ENCODE measurements at places on chromosomes 3 and 15.

GRCh38 chr3:158205994-158206393 is 96.1 kb downstream of the RSRC1 start:
- DNase-seq: no peak

DNA sequence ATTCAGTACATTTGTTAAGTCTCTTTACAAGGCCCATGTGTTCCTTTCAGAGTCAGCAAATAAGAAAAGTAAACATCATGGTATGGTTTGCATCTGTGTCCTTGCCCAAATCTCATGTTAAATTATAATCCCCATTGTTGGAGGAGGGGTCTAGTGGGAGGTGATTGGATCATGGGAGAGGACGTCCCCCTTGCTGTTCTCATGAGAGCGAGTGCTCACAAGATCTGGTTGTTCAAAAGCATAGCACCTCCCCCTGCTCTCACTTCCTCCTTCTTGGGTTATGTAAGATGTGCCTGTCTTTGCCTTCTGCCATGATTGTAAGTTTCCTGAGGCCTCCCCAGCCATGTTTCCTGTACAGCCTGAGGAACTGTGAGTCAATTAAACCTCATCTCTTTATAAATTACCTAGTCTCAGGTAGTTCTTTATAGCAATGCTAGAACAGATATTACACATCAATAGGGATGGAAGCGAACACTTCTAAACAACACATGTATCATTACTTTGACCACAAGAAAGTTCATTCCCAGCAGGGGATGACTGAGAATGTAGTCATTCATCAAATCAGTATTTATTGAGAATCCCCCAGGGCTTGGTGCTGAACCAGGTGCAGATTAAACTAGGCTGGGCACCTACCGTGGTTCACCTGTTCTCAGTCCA is 4.1 kb downstream of the EFCAB12 start:
- DNase-seq: no peak

DNA sequence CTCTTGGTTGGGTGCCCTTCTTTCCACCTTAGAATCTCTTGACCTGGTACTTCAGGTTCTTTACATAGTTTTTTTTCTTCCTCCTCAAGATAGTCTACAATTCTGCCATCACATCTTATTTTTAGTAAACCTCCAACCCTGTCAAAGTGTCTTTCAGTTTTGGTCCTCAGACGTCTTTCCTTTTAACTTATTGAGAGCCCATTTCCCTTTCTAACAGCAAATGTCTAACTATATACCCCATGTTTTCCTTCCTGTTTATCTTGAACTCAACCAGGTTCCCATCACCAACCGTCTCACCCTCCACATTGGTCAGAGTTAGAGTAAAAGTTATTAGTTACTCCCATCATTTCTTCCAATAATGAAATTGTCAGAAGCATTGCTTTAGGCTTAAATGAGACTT is 10.4 kb downstream of the KBTBD12 start:
- DNase-seq: no peak

DNA sequence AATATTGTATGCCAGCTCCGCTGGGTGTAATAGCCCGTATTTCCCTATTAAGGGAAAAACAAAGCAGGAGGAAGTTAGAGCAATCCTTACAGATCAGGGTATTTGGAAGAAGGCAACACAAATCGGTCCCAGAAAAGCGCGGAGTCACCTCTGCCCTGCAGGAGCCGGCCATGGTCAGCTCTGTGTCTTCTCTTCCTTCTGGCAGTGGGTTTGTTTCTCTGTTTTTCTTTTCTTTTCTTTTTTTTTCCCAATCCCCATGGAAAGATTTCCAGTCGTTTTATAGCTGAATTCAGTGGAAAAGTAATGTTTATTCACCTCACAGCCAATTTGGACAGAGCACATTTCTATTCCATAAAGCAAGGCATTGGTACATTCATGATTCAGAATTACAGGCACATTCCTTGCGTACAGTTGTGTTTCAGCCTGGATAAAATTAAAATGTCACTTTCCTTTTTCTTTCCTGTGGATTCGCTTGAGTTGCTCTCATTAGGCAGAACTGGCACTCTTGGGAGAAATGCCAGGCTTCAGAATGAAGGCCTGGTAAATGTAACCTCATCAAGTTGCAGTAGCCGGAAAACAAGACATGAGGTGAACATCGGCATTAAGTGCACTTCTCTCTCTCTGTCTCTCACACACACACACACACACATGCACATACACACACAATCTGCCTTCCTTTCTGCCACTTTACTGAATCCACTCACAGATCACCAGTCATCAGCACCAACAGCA is 204.5 kb upstream of the UBE2E1 start:
- no peak for DNase-seq

DNA sequence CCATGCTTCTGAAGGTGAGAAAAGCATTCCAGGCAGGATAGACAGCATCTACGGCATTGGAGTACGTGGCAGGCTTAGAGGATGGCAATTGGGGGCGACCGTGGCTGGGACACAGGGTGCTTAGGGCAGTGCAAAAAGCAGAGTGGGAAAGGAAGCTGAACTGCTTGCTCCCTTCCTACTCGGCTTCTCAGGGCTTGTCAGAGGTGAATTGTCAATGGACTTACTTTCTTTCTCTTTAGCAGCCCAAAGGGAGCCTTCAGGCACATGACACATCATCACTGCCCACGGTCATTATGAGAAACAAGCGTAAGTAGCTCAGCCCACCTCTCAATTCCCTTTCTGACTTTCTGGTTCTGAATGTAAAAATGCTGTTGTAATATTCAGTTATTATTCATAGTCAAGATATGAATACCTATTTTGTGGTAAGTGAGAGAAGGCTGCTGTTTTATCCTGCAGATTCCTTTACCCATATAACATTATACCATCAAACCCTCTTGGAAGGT is 84.3 kb downstream of the KLHL25 start:
- peak; percentile 16 for DNase-seq

- DNase-seq: no peak
Measured at GRCh38 chr3:50580683-50581458, 11.5 kb downstream of the HEMK1 start.

GRCh38 chr15:29034151-29034550 is 148.4 kb downstream of the APBA2 start:
- no peak for DNase-seq

GRCh38 chr3:142337994-142338393 is 109.8 kb downstream of the XRN1 start:
- no peak for DNase-seq

- DNase-seq: peak; percentile 33
Measured at GRCh38 chr15:40358471-40359353, 693 bp downstream of the DISP2 start.

- DNase-seq: no peak
Measured at GRCh38 chr3:171807806-171808205, 2.5 kb downstream of the PLD1 start.

GRCh38 chr3:51954105-51954504 is 1.1 kb upstream of the GPR62 start:
- no peak for DNase-seq

DNA sequence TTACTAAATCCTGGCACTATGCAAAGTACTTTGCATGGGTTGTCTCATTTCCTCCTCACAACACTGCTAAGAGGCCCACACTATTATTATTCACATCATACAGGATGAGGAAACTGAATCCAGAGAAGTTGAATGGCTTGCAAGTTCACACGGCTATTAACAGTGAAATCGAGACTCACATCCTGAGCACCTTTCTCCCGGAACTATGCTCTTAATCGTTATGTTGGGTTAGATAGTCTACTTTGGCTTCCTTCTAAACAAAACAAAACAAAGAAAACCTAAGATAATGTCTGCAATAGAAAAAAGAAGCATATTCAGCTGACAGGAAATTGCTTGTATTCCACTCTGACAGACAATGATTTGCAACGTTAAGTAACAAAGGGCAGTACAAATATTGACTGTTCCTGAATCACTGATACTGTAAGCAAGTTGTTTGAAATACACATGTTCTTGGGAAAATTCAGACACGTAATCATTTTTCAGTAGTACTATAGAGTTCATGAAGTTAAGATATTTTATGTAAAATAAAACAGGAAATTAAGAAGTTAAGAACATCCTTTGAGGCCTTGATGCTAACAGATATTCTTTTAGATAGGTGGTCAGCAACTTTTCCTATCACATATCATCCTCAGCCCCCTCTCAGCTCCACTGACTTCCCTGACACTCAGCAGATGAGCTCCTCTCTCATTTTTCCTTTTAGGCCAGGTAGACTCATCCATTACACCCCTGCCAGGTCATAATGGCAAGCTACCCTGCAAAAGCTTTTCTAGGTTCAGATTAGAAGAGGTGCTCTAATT is 40.7 kb downstream of the C2CD4B start:
- no peak for DNase-seq

DNA sequence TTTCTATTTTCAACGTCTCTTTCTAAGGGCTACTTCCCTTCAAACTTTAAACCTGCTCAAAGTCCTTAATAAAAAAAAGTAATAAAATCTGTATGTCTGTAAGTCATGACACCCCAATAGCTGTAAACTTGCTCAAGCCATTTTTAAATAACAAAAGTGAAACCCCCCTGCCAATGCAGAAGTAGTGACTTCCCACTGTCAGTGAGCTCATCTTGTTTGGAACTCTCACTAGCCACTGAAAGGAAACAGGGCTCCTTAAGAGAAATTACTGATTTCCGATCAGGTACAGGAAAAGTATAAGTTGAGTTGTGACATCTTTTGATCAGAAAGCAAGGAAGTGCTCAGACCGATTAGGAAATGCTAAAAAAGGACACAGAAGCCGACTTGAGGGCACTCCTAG is 27.6 kb upstream of the GPR171 start:
- no peak for DNase-seq

DNA sequence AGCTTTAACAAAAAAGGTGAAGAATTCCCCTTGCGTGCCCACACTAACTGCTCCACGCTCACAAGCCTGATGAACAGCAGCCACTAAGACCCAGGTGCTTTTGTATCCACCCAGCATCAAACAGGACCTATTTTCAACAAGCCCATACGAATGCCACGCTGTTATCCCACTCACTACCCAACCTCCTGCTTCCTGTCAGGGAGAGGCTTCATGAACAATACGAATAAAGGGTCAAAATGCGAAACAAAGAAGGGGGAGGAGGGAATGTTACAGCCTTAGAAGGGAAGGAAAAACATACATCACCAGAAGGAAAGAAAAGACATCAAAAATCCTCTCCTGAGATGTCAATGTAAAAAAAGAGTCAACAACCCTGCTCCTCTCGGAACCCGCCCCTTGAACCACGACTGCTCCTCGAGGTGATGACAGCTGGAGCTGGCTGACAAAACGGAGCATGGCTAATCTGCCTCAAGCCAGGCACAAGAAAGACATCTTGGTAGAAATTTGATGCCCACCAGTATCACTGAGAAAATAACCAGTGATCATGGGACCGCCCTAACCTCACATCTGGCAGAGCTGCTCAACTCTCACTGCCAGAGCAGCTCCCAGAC is 9.7 kb downstream of the ERC2 start:
- no peak for DNase-seq

GRCh38 chr3:37824954-37825328 is 36.7 kb upstream of the CTDSPL start:
- DNase-seq: no peak

DNA sequence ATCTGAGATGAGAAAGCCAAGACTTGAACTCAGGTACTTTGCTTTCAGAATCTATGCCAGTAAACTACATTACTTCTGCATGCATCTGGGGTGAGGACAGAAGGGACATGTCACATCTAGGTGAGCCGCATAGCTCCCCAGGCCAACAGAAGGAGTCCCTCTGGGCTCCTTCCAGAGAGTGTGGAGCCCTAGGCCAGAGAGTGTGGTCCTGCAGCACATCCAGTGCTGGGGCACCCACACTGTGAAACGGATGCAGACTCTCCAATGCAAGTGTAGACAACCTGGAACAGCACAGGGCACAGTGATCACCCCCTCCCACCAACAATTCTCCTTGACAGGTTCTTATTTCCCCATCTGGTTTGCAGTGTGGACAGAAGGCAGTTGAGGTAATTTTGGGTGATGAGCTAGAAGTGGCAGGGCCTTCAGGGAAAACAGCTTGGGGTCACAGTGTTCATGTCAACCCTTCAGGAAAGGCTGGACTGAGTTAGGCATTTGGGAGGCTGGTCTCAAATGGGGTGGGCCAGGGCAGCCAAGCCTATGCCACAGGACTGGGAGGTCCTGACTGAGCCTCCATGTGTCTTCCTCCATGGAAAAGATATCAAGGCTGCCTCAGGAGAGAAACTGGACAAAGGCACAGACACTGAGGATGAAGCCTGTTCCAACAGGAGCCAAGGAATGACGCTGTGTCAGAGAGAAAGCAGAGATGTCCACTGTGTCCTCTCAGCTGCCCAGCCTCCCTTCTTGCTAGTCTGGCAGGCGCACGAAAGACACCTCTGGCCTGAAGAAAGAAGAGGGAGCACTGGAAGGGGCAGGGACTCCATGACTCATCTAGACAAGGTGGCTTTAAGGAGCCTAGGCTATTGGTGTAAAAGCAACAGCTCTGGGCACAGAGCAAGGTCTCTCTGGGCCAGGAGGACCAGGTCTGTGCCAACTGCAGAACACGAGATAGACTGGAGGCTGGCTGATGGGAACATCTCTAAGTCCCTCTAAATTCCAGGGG is 1.7 kb downstream of the PLCD1 start:
- no peak for DNase-seq

- DNase-seq: no peak
Measured at GRCh38 chr3:16148783-16149182, 25.7 kb upstream of the GALNT15 start.

DNA sequence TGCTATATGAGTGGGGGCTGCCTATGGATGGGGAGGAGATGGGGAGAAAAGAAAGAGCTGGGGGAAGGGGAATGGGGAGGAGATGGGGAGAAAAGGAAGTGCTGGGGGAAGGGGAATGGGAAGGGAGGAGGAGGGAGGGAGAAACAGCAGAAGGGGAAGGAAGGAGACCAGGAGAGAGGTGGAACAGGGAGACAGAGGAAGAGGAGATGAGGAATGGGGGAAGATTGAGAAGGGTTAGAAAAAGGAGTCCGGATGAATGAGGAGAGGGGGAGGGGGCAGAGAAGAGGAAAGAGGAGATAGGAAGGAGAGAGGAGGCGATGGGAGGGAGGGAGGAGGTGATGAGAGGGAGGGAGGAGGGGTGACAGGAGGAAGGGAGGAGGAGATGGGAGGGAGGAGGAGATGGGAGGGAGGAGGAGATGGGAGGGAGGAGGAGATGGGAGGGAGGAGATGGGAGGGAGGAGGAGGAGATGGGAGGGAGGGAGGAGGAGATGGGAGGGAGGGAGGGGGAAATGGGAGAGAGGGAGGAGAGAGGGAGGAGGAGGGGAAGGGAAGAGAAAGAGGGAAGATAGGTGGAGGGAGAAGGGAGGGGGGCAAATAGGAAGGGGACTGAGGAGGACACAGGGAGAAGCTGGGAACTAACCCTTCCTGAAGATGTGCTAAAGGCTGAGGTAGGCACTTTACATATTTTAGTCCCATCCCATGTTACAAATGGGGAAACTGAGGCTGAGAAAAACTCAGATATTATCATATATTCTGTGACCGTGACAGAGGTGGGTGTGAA is 6.6 kb upstream of the BCL2L10 start:
- no peak for DNase-seq

DNA sequence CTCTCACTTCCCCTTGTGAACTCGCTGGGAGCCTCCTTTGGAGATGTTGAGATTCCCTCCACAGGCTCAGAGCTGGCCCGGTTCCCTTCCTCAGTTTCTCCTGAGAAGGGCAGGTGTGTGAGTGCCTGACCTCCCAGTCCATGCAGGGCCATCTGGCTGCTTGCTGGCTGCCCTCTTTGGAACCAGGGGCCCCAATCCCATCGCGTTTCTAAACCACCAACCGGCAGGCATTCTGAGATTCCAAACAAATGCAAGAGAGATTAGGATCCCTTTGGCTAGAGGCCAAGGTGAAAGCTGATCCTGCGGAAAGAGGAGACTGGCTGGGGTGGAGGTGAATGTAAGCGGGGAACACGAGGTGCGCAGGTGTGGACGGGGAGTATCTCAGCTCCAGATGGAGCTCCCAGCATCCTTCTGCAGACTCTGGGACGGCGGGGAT is 2.9 kb upstream of the PRRT3 start:
- DNase-seq: no peak

Data from stimulated activated CD4-positive, alpha-beta T cell treated with anti-CD3 and anti-CD28 coated beads, Interleukin-4, amount 100 ng/mL, for 1 hour (primary cell).